ENCODE measurements at places on chromosomes 1 and 21.

DNA sequence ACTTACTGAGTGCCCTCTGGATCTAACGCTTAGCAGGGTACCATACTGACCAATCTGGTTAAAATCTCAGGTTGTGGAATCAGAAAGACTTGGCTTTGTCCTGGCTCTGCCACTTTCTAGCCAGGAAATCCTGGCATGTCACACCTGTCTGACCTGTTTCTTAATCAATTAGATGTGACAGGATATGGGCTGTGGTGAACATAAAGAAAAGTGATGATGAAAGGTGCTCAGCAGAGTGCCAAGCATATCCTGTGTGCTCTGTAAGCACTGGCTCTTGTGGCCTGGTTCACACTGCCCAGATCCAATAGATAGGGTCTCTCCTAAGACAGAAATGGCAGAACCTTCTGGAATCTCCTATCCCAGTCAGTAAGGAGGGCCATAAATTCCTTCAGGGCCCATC lies 53.9 kb downstream of the PHC2 start:
- no peak for DNase-seq

- DNase-seq: peak; percentile 41
Measured at GRCh38 chr1:70038025-70038424, 167.4 kb downstream of the LRRC40 start.

DNA sequence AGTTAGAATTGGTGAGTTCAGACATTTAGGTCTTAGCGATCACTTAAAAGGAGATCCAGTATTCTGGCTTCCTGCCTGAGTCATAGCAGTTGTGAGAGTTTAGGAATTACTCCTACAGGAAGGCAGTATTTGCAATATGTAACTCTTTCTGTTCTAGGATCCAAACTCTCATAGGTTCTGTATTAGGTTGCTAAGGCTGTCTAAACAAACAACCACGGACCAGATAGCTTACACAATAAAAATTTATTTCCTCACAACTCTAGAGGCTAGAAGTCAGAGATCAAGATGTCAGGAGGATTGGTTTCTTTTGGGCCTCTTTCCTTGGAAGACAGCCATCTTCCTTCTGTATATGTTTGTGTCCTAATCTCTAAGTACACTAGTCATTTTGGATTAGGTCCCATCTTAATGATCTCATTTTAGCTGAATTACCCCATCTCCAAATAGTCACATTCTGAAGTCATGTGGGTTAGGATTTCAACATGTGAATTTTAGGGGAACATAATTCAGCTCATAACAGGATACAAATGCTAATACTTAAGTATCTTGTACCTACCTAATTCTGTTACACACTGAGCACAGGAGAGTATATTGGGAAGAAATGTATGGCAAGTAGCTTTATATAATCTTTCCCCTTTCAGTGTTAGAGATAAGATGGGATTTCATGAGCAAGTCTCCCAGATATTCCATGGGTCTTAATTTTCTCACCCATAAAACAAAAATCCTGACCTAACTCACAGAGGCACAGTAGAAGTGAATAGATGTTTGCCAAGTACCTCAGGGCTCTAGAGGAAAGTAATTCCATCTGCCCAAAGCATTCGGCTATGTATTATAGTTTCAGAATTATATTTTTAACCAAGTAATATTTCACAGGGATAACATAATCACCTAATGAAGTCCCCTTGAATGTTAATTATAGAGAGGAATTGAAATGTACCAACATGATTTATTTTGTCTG lies 144.4 kb downstream of the PTBP2 start:
- DNase-seq: peak; percentile 93

GRCh38 chr1:91830242-91831131 lies 55.5 kb downstream of the TGFBR3 start:
- DNase-seq: peak; percentile 94

GRCh38 chr1:230495891-230496385 lies 69.8 kb upstream of the PGBD5 start:
- DNase-seq: no peak

- DNase-seq: no peak
Measured at GRCh38 chr1:240304466-240304865, 212.8 kb downstream of the FMN2 start.

DNA sequence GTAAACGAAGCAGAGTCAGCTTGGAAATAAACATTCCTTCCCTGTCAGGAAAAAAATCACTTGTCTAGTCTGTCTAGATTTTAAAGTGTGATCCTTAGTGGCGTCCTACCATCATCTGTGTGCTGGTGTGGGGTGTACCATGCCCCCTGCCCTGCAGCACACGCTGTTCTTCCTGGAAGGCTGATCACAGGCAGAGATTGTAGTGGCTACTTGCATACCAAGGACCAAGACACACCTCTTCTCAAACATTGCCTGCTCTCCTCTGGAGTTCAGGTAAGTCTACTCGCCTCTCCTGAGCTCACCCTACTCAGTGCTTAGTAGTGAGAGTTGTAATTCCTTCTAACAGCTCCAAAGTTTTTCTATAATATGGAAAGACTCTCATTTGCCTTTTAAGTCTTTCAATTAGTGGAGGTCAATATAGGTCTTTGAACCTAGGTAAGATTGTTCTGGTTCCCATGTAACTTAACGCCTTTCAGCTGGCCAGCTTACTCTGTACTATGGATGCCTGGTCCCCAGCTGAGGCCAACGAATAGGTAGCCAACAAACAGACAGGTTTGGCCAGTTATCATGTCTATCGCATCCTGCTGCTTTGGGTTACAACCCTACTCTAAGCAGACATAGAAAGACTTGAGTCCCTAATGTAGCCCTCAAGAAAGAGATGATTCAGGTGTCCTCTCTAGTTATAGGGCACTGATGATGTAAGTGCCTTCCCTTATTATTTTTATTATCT lies 55.4 kb downstream of the XCL1 start:
- no peak for DNase-seq

DNA sequence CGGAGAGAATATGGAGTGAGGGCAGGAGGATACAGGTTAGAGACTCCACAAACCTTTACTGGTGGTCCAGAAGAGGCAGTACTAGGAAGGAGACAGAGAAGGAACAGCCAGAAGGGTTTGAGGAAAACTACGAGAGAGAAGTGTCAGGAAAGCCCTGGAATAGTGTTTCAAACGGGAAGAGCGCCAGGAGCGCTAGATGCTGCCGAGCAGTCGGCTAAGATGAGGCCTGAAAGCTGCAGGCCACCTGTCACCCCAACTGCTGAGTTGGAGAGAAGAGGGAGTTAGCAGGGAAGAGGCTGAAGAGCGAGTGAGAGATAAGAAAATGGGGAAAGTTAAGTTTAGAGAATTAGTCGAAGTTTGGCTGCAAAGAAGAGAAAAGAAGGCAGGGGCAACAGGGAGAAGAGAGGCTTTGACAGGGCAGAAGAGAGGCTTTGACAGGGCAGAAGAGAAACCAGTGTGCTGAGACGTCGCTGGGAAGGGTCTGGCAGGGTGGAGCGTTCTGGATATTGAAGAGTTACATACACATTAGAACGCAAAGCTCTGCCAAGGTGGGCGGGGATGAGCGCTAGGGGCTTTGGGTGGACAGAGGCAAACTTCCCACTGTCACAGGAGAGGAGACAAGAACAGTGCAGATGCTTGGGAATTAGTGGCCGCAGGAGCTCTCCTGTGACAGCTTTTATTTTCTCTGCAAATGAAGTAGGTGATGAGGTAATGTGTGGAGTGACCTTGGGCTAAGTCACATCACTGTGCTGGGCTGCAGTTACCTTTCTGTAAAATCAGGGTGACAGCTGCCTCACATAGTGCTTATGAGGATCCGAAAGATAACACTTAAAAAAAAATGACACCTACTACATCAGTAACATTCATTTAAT lies 31.2 kb downstream of the PCSK9 start:
- DNase-seq: no peak

GRCh38 chr1:226133504-226134123 lies 52.9 kb downstream of the ACBD3 start:
- no peak for DNase-seq

DNA sequence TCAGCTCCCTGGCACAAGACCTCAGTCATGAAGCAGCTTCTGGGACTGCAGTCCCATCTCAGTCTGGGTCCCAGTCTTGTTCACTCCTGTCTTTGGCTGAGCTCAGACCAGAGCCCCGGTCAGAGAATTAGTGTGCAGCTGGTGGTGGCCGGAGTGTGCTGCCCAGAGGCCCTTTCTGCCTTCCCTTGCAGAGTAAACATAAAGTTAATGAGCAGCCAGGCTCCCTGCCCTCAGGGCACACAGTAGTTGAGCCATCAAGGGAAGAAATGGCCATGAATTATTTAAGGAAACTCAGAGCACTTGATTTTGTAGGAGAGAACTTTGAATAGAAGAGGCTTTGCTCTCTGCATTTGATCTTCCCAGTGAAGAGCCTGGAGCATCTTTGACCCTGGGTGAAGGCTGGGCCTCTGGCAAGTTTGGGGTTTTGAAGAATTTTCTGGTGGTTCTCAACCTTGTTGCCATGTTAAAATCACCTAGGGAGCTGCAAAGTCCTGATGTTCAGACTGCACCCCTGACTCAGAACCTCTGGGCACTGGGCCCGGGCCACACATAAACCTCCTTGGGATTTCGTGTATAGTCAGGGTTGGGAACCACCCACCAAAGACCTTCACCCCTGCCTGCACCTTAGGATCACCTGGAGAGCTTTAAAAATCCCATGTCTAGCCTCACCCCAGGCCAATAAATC lies 26.4 kb upstream of the SELENON start:
- peak; percentile 85 for DNase-seq

DNA sequence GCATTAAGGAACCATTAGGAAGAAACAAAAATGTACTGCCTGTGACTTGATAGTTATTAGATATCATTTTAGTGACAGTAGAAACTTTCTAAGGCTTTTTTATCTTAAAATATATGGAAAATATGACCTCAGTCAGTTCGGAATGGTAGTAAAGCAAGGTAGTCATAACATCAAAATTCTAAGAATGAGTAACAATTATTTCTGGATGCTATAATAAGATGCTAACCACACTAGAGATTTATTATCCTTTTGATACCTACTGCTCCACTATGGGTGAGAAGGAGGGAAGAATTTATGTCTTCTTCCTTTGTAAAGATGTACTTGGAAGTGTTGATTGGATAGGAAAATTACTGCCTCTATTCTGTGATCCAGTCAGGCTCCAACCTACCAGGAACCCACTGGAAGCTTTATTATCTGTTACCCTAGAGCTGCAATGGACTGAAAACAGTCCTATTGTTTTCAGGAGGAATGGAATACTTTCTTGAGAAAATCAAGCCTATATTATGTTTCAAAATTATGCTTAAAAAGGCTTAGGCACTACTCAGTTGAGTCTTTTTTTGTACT lies 8.8 kb downstream of the FMN2 start:
- DNase-seq: peak; percentile 86

DNA sequence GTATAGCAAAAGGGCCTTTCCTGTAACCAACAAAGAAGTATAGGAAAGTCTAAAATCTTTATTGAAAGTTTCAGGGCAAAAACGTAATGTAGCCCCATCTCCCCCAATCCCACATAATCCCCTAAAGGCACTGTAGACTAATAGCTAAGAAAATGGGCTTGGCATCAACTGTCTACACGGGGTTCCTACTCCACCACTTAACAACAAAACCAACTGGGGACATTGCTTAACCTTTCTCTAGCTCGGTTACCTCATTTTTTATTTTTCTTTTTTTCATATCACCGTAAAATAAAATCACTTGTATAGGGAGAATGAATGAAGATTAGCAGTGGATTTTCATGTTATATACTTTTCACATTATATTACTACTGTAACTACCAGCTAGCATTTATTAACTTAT lies 12.3 kb downstream of the MACF1 start:
- no peak for DNase-seq

- DNase-seq: no peak
Measured at GRCh38 chr1:159175571-159175970, 4.2 kb downstream of the CADM3 start.

- DNase-seq: no peak
Measured at GRCh38 chr1:22037520-22037919, 15.0 kb upstream of the CDC42 start.

- no peak for DNase-seq
Measured at GRCh38 chr1:226482196-226482595, 66.4 kb upstream of the STUM start.

DNA sequence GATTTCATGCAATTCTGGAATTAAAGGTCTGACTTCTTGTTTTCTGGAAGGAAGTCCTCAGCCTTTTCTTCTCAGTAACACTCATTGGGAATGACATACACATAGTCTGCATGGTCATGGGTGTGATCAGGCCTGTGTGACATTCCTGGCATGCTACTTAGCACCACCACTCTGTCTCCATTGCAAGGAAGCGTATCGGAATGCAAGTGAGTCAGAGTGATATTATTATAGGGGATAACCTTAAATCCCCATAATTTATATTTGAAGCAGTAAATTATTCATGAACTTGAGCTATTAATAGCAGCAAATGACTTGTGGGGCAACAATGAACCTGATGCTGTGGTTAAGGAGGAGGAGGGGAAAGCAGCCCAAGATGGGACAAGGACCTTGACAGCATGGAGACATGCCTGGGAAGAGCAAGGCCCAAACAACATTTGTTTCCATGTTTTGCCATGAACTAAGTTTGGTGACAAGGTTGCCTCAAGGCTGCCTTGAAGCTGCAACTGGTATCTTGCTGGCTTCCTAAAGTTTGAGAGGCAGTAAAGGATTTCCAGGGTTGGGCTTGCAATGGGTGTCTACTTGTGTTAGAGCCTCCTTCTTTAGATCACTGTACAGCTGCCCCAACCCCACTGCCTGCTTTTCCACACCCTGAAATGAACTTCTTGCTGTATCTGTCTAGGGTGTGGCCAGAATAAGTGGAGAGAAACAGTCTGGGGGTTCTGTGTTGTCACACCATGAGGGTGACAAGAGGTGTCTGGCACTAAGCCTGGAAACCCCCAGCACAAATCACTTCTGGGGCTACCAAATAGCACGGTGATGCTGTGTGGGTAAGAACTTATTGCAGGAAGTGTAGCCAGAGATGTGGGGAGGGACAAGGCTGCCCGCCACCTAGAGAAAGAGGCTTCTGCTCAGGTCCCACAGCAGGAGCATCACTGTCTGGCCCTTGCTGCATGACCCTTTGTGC lies 4.6 kb downstream of the MAB21L3 start:
- DNase-seq: peak; percentile 97

DNA sequence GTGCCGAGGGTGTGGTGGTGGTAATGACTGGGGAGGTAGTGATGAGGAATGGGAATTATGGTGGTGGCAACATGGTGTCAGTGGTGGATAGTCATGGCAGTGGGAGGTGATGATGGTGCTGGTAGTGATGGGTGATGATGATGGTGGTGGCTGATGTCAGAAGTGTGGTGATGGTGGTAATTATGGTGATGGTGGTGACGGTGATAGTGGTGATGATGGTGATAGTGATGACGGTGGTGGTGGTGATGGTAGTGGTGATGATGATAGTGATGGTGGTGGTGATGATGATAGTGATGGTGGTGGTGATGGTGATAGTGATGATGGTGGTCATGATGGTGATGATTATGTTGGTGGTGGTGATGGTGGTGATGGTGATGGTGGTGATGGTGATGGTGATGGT lies 162.8 kb downstream of the NPHP4 start:
- DNase-seq: no peak

- DNase-seq: peak; percentile 87
Measured at GRCh38 chr1:206685769-206686477, 1.2 kb downstream of the MAPKAPK2 start.

GRCh38 chr1:150513351-150513791 lies 2.2 kb upstream of the FALEC start:
- peak; percentile 38 for DNase-seq

GRCh38 chr1:177950506-177950905 lies 19.4 kb downstream of the SEC16B start:
- no peak for DNase-seq

- DNase-seq: no peak
Measured at GRCh38 chr1:198633675-198634121, 5.1 kb upstream of the PTPRC start.

Data from EH (cell line).